ENCODE measurements at places on chromosomes 12 and 14.

DNA sequence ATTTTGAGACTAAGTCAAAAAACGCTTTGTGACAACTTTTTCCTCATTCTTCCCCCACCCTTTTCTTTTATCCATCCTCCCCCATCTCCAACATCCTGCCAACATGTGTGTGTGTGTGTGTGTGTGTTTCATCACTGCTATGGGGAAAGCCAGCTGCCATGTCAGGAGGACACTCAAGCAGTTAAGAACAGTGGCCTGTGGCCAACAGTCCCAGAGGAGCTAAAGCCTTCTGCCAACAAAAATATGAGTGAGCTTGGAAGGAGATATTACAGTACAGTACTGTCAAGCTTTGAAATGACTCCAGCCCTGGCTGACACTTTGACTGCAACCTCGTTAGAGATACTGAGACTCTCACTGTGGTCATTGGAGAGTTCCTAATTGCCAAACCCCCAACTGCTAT lies 5.0 kb upstream of the CSRP2 start:
- no peak for DNase-seq

DNA sequence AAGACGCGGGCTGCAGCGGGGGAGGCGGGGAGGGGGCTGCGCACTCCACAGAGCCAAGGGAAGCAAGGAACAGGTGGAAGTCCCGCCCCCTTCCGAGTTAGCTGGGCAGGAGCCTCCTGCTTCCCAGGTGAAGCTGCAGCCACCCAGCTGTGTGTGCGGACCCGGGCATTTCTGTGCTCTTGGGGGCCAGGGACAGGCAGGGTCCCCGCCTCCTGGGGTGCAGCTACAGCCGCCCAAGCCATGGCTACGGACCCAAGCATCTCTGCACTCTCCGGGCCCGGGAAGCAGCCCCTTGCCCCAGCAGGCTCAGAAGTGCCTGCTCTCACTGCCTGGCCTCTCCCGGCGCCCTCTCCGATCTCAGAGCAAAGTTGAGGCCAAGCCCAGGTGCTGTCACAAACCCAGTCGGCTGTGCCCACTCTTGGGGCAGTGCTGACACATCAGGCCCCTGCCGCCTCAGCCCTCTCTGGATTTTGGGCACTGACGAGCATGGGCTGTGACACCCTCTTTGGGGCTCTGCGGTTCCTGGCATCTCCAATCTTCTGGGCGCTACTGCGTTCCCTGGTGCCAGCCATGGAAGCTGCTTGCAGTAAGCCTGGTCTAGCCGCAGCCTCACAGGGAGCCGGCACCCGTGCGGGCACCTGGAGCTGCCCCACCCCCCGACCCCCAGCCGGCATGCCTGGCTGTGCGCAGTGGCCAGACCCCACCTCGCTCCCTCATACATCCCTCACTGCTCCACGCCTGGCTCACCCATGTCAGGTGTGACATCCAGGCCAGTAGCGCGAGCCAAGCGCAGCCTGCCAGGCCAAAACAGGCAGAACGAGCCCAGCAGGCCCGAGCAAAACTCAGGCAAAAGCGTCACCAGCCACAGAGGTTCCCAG lies 8.5 kb upstream of the MGAT4C start:
- no peak for DNase-seq

GRCh38 chr14:79742142-79742541 lies 469.2 kb downstream of the DIO2 start:
- DNase-seq = no peak

GRCh38 chr14:34931206-34931605 lies 51.6 kb upstream of the SRP54 start:
- no peak for DNase-seq

GRCh38 chr12:80849337-80849736 lies 88.4 kb downstream of the LIN7A start:
- no peak for DNase-seq

- no peak for DNase-seq
Observed at GRCh38 chr12:52300796-52301691, 9.7 kb upstream of the KRT81 start.

DNA sequence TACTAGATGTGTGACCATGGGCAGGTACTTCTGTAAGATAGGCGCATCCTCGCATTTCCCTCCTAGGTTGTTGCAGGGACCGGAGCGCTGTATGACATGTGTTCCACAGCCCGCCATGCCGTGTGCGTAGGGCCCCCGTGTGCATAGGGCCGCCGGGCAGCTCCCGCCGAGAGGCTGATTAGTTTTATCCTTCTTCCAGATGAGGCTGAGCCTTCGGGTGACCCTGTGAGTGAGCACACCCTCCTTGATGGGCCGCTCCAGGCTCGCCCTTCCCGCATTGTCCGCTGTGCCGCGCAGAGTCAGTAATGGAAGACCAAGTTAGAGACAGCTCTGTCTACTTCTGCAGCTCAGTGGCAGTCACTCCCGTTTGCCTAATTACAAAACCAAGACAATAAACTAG lies 72.9 kb upstream of the DYNC1H1 start:
- peak; percentile 26 for DNase-seq

- no peak for DNase-seq
Observed at GRCh38 chr12:69419701-69420100, 50.5 kb upstream of the FRS2 start.

- DNase-seq = no peak
Observed at GRCh38 chr12:104477510-104478390, 21.0 kb downstream of the CHST11 start.

DNA sequence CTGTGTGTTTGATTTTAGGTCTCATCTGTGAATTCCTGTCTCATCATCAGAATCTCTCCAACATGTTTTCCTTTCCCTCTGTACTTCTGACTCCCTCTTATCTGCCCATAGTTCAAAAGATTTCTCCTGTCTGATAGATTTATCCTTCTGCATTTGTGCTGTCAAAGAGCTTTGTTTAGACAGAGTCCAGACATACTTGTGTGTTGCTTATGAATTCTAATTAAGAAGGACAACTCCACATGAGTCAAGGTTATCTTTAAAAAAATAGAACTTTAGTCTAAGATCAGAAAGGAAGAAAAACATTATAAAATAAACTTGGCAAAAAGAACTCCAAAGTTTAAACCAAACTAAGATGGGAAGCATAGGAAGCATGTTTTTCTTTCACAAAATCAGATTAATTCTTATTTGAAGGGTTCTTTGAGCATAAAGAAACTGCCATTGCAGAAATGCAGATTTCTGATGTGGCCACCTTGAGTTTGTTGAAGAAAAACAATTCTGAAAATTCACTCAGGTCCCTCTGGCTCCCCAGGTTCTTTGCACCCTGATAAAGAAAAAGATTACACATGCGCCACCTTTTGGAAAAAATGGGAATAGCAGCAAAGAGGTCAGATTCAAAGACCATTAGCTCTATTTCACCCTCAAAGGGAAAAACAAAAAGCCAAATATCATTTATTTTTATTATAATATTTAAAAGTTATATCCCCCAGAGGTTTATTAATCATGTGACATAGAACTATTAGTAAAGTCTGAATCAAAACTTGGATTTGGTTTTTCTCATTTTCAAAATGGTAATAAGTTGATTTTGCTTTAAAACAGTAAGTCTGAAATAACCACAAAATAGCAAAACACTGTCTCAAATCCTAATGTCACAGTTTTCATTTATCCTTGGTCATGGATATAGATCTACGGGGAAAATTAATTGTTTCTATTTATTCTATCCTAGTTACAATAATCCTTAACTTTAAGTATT lies 143.7 kb upstream of the DCN start:
- DNase-seq = peak; percentile 59

- DNase-seq = no peak
Observed at GRCh38 chr14:89267656-89268055, 149.4 kb downstream of the FOXN3 start.

- DNase-seq = no peak
Observed at GRCh38 chr14:36604757-36605505, 22.5 kb upstream of the NKX2-8 start.

All from activated CD8-positive, alpha-beta memory T cell treated with anti-CD3 and anti-CD28 coated beads for 24 hours (primary cell).